ENCODE measurements at places on chromosomes 7 and 10.
A peak's percentile ranks its signal among the peaks of the same experiment; 100 is the strongest.

DNA sequence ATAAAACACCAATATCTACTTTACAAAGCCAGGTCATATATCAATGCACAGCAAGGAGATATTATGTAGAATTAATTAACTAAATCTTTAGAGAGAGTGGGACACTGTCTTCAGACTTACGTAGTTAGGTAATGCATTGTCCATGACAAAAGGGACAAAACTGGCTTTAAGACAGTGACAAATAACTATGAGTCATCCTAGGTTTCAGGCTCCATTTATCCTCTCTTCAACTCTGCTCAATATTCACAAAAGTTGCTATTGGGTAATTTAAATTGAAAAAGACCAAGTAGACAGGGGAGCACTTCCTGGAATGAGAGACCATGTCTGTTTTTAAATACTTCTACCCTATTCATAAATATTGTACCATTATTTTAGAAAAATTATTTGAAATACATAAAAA, 464.5 kb downstream of the ARL4A start:
- no peak for DNase-seq

DNA sequence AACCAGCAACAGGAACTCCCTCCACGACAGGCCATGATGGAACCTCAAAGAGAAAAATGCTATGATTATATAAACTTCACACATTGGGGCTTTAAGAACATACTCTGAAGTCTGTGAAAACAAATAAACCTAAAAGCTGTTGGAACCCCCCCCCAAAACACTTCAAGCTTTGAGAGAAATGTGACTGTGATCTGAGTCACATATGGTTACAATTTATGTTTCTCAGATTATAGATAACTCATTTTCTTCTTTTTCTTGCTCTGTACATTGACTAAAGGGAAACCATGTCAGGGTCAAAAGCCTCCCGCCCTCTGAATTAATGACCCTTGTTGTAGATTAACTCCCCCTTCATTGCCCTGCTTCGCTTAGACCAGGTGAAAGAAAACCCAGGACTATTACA, 15.8 kb downstream of the VOPP1 start:
- DNase-seq, result no peak

GRCh38 chr10:71323407-71323806, 4.3 kb downstream of the SLC29A3 start:
- no peak for DNase-seq

- DNase-seq, result no peak
These were observed 907.1 kb upstream of the MBL2 start for GRCh38 chr10:53679666-53680065.

DNA sequence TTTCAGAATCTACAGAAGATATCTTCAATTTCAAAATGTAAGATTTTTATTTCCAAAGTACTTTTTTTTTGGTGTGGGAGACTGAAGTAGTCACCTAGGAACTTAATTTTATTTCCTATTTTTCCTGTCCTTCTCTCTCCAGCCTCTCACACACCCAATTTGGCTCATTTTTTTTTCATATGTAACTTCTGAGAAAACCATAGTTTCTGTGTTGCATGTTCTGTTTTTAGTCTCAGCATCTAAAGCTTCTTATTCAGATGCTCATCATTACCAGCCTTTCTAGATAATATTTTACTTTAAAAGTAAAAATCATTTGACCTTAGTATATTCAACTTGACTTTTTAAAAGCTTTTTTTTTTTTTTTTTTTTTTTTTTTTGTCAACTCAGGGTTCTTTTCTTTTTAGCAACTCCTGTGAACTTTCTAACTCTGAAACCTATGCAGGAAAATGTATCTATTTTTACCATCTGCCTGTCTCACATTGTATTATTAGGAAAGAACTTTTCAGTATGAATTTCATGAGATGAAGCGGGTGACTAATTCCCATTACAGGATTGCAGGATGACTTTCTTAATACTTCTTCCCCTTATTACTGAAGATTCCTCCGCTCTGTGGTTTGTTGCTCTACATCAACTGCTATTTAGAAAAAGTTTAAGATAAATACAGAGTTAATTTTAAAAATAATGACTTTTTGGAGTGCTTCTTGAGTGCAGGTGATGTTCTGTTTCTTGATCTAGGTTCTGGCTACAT, 73.6 kb upstream of the LSM8 start:
- no peak for DNase-seq

- DNase-seq, result no peak
These were observed 183.6 kb upstream of the GDF10 start for GRCh38 chr10:47116445-47116844.

GRCh38 chr7:50436133-50436806, 13.9 kb downstream of the FIGNL1 start:
- no peak for DNase-seq

GRCh38 chr10:130014263-130015074, 50.4 kb upstream of the EBF3 start:
- DNase-seq, result no peak

DNA sequence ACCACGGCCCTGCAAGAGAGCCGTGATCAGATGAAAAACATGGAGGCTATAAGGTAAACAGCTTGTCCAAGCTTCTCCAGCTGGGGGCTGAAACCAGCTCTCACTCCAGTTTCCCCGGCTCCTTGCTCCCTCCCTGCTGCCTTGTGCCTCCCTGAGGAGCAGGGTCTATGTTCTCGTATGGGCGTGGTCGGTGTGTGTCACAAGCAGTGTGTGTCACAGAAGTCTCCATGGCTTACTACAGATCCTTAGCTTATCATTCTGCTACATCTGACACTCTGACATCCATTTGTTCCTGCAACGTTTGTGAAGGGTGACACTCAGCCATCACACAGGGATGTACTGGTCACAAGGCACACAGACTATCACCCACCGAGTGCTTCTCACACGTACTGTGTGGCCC, 54.6 kb downstream of the CSGALNACT2 start:
- DNase-seq, result no peak

DNA sequence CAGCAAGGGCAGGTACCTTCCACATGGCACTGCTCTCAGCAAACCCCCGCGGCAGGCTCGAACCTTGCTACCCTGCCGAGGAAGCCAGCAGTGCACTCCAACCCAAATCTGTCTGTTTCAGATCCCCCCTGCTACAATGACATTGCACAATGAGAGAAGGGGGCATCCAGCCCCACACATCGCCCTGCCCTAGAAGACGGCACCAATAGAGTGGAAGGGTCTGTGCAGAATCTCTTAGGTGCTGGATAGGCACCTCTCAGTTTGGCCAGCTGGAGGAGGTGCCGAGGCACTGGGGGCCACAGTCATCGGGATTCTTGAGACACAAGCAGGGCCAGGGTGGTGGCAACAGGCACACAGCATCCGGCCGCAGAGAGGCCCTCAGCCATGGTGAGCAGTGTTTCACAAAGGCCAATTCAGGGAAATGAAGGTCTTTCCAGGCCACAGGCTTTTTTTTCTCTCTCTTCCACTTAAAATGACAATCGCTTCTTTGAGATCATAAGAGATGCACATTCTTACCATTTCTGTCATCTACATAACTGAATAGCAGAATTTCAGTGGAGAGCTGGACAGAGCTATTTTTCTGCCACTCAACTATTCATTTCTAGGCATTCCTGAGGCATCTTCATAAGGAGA, 281.3 kb downstream of the TNS3 start:
- DNase-seq, result no peak

DNA sequence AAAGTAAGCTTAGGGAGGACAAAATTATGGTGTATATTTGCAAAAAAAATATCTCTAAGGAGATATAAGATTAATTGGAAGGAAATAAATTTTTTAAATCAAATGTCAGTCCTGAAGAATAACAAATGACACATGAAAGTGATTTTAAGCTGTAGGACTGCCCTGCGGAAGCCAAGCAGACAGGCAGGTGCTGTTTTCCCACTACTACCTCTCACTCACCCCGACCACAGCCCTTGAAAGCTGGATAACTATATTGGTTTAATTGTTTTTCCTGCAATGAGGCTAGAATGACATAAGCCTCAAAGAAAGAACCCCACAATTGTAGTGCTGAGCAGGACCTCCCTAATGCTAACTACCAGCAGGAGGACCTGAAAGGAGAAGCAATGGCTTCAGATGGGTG, 68.6 kb upstream of the VIPR2 start:
- DNase-seq, result no peak

- DNase-seq, result no peak
These were observed 3.6 kb downstream of the FIGNL1 start for GRCh38 chr7:50446542-50446960.

- DNase-seq, result no peak
These were observed 144.2 kb downstream of the PRPF18 start for GRCh38 chr10:13730956-13731355.

DNA sequence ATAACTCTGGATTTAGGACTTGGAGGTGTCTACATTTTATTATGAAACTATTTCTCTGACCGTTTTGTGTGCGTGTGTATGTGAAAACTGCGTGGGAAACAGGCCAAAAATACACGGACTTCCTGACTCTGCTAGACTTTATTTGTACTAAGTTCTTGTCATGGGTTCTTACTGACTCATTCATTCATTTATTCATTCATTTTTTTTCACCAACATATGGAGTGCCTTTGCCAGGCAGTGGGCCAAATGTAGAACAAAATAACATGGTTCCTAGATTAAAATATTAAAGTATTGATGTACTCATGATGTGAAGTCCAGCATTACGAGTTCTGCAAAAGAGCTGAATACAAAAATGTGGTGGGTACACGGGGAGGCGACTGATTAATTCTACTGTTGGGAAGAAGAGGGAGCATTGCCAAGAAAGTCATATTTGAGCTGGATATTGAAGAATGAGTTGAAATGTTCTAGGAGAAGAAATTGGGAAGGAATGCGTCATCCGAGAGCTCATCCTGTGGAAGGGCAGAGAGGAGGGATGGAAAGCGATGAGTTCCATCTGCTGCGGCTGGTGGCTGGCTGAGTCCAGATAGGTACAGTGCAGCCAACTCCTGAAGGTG, 24.6 kb downstream of the CACNB2 start:
- no peak for DNase-seq

DNA sequence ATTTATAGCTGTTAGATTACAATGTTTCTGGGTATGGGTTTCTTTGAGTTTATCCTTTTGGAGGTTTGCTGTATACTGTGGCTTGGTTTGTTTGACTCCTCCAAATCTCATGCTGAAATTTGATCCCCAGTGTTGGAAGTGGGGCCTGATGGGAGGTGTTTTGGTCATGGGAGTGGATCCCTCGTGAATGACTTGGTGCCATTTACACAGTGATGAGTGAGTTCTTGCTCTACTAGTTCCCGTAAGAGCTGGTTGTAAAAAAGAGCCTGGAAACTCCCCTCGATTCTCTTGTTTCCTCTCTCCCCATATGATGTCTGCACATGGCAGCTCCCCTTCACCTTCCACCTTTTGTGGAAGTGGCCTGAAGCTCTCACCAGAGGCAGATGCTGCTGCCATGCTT, 324.1 kb downstream of the C7orf25 start:
- DNase-seq, result no peak

GRCh38 chr7:25739143-25739542, 412.9 kb upstream of the NFE2L3 start:
- no peak for DNase-seq

- no peak for DNase-seq
These were observed 31.1 kb downstream of the SORBS1 start for GRCh38 chr10:95530029-95530428.

- no peak for DNase-seq
These were observed 305.5 kb downstream of the ACTR3B start for GRCh38 chr7:153065051-153065450.

GRCh38 chr10:103678178-103678526, 177.2 kb downstream of the SH3PXD2A start:
- DNase-seq, result peak; percentile 68

GRCh38 chr10:62866451-62866850, 50.3 kb upstream of the EGR2 start:
- DNase-seq, result no peak
